ENCODE measurements at places on chromosomes 6 and 20.

- no peak for DNase-seq
Observed at GRCh38 chr6:73942592-73943186, 246.7 kb downstream of the CD109 start.

GRCh38 chr6:165055231-165055630 lies 254.2 kb downstream of the C6orf118 start:
- DNase-seq, result no peak

DNA sequence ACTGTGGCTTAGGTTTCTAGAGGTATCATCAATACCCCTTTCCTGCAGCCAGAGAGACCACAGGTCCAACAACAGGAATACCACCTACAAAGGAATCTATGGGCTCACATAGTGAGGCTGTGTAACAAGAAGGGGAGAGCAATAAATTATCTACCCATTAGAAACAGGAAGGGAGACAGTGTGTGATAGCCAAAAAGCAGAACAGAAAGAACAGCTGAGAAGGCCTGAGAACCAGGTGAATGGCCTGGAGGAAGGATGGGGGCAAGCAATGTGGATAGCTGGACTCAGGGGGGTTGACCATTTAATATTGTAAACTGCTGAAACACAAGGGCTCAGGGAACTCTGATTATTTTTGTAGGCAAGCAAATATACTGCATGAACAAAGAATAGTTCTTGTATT lies 628.2 kb downstream of the COL12A1 start:
- no peak for DNase-seq

DNA sequence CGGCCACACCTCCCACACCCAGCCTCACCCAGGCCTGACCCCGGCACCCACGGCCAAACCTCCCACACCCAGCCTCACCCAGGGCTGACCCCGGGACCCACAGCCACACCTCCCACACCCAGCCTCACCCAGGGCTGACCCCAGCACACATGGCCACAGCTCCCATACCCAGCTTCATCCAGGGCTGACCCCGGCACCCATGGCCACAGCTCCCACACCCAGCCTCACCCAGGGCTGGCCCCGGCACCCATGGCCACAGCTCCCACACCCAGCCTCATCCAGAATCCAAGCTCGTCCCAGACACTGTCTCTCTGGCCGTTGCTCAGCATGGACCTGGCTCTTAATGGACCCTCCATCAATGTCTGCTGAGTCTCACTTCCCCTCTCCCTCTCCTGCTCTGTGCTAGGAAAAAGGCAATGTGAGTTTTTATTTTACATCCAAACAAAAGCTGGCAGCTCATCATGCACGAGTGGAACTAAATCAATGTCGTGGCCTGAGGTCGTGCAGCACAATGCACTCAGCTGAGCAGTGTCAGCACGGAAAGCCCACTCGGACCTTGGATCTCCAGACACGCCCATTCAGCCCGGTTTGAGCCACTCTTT lies 36.1 kb downstream of the NINL start:
- no peak for DNase-seq

DNA sequence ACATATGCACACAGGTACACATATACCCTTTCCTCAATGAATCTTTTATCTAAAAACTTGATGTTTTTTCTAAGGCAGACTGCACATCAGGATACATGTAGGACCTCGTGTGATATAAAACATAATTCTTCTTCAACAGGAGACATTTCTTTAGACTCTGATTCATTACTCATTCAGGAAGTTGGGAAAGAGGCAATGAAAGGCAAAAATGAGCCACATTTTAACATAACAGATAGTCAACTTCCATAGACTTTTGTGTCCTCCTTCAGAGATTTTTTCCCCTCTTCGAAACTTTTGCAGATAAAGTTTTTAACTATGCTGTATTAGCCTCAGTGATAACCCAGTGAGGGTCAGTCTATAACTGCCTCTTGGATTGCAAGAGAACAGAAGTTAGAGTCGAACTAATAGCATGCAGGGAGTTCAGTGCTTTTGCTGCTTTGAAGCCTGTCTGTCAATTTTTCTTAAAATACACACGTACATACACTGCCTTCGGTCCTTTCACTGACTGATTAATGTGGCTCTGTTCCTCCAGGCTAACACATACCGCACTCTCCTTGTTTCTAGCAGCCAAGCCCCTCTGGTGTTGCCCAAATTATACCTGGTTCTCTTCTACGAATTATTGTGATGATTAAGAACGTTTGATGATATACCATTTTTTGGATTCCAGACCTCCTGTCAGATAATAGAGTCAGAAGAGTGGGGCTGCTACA lies 562.5 kb upstream of the MAP3K7 start:
- DNase-seq, result no peak

DNA sequence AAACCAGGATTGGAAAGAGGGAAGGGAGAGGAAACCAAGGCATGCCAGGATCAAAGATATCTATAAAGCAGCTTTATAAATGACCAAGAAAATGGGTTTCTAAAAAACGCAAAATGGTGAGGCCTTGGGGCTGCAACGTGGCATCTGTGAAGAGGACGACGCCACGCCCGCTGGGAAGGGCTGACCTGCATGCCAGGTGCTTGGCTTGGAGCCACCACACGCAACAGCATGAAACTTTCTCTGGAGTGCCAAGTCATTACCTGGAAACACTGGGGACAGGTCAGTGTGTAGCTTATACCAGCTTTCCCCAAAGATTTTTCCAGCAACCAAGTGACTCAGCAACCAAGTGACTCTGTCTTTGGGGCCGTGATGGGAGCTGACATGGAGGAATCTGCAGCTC lies 82.5 kb downstream of the POPDC3 start:
- no peak for DNase-seq

- DNase-seq, result no peak
Observed at GRCh38 chr6:133130863-133131262, 110.3 kb upstream of the EYA4 start.

DNA sequence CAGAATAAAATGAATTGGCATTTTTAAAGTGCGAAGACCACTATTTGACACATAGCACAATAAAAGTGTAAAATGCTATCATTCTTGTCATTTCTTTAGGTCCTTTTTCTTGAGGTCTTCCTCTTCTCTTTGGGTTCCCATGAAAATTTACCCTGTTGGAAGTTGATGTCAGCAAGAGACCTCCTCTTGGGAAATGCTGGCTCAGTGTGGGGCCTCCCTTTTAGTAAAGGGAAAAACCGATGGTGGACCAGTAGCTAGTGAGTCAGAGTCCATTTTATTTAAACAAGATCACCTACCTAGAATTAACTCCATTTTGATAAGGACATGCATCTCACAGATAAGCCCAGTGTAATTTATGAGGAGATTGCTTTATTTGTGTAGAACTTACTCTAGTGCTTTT lies 37.7 kb upstream of the HLA-C start:
- no peak for DNase-seq

DNA sequence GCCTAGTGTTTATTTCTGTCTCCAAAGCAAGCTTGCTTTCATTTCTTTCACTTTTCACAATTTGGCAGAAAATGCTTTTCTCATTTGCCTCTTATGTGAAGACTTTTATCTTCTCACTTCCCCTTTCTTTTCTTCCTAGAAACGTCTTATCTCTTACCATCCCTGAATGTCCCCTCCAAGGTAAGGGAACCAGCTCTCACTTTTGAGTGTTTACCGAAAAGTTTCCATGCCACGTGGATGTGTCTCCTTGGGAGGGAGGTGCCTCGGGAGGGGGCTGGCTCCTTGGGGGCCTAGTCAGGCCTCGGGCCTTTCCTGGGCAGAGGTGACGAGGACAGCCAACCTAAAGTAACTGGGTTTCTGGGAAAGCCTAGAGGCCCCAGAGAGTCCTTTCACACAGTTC lies 127.4 kb downstream of the CD24 start:
- DNase-seq, result no peak

DNA sequence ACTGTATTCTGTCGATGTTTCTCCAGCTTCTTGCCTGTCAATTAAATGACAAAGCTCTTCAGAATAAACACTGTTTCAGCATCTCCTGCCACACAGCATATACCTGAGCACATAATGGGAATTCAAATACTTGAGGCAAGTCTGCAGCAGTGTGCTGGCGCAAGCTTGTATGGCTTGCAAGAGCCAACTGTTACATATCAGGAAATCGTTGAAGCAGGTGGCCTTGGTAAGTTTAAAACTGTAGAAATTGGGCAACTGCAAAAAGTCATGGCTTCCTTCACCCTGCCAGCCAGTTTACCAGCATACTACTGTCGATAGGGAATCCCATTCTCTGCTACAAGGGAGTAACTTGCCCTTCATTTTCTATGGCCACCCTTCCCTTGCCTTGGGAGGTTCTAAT lies 23.0 kb downstream of the CPNE1 start:
- no peak for DNase-seq

- DNase-seq, result no peak
Observed at GRCh38 chr6:81708113-81708699, 44.3 kb downstream of the TENT5A start.

GRCh38 chr6:80182308-80182707 lies 75.8 kb downstream of the BCKDHB start:
- DNase-seq, result no peak

DNA sequence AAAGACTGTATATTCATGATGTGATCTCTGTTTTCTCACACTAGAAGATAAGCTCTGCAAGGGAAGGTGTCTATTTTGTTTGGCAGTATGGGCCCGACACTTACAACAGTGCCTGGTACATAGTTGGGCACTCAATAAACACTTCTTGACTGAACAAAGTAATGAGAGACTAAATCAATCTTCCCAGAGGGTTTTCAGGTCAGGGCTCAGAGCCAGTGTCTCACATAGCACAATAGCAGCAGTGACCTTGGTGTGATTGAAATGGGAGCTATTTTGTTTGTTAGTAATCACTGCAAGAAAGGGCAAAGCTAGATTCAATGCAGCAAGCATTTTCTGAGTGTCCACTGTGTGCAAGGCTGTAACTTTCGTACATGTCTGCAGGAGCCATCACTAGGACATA lies 26.4 kb upstream of the GCM1 start:
- DNase-seq, result no peak

GRCh38 chr6:1856381-1856780 lies 246.7 kb downstream of the FOXC1 start:
- peak; percentile 78 for DNase-seq

DNA sequence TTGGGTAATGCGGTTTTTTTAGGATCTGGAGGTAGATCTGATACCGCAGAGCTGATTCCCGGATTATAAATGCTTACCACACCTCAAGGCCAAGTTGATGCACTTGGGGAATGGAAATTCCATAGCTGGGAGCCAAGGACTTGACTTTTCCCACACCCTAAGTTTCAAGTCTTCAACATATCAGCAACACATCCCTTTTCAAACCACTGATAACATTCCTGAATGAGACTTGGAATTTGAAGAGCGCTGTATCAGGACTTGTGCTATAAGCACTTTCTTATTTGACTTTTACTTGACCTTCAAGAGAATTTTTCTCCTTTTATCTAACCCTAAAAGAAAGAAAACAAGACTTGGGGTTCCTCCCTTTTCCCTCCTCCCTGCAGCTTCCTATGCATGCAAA lies 90.6 kb upstream of the NAA20 start:
- DNase-seq, result no peak

DNA sequence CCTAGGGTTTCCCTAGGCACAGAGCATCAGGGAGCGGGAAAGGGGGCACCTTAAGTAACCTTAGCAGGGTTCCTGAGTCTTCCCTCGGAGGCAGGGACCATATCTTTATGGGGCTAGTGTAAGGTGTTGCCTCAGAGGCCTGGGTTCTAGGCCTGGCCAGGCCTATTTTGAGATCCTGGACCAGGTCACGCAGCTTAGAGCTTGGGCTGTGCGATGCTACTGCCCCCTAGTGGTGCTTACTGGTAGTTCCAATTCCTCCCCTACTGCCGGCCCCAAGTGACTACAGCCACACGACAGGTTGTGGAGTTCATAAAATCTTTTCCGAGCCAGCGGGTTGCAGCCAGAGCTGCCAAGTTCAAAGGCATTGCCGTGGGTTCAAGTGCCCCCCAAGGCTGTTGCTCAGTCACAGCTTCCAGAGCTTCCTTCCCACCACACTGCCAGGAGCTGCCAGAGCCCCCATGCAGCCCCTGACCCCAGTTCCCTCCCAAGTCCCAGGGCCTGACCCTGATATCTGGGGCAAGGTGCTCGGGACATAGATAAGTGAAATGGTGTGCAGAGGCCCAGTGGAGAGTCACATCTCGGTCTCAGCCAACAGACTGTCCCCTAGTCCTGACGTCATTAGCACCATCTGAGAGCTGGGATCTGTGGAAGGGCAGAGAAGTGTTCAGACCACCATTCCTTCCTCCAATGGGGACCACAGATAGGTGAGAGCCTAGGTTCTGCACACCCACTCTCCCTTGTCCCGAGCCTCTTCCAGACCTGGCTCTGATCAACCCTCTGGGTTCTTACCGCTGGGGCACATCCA lies 3.3 kb downstream of the LRRC73 start:
- peak; percentile 51 for DNase-seq

DNA sequence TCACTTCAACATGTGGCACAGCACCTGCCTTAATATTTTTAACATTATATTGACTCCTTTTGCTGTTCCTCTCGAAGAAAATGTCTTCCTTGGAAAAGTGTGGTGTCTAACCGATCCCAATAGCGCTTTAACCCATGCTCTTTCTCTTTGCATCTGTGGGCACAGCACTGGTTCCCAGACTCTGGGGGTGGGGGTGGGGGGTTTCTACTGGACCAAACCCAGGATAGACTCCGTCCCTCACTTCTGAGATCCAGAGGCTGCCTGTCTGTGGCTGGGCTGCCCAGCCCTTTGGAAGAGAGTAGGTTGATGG lies 3.9 kb upstream of the ZNF292 start:
- DNase-seq, result no peak

GRCh38 chr20:10537850-10538480 lies 102.9 kb downstream of the SLX4IP start:
- DNase-seq, result no peak

DNA sequence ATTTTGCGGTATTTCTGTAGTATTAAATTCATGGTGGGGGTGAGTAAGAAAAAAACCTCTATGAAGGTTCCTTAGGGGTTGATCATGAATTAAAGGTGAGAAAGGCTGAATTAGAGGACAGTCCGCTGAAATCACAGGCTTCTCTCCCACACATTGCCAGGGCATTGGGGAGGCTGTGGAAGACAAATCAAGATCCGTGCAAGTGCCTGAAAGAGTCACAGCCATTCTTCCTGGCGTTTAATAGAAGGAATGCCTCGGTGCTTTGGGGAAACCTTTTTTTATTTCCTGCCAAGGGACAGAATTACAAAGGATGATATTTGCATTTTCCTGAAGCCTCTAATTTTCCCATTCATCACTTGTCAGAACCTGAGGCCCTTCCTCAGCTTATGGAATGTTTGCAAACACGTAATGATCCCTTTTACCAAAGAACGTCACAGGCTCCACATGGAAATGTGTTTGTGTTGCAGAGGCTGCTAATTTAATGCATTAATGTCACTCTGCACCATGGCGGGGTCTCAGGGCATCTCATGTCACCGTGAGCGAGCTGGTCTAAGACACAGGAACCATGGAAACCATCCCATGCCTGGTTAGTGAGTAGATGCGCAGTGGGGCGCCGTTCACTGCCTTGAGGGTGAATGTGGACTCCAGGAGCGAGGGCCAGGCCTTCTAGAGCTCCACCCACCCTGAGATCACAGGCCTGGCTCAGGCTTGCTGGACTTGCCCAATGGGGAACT lies 185.9 kb upstream of the SULF2 start:
- DNase-seq, result no peak

GRCh38 chr20:61529354-61529753 lies 277.3 kb downstream of the CDH4 start:
- DNase-seq, result no peak
